ENCODE measurements at places on chromosomes 4 and X. TPM values are rescaled to one million over a fixed set of nuclear protein-coding genes. Genes with fewer than 3 reads are reported as not detected.

DNA sequence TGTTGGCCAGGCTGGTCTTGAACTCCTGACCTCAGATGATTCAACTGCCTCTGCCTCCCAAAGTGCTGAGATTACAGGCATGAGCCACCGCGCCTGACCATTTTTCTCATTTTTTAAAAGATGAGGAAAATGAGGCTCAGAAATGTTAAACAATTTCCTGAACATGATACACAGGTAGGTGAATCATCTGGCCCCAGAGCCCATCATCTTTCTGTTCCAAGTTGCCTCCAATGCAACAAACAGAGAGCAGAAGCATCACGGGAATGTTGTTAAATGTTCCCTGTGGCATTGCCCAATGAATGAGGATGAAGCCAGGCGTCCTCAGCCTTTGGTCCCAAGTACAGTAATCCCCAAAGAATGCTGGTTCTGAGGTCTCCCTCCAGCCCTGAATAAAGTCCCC lies 31.3 kb upstream of the ANXA5 start:
- H3K4me3 ChIP-seq = no peak overlapping the region
- H3K27ac ChIP-seq = no peak overlapping the region
- no peaks in the 10 kb centered on the region for H3K4me1 ChIP-seq
- no peaks in the 10 kb centered on the region for H3K36me3 ChIP-seq

GRCh38 chrX:31658360-31658759 lies 586.5 kb upstream of the FTHL17 start:
- DNase-seq = no peak
- no peaks in the 10 kb centered on the region for H3K27me3 ChIP-seq
- H3K4me3 ChIP-seq = no peak overlapping the region
- H3K27ac ChIP-seq = no peak overlapping the region
- H3K4me1 ChIP-seq = no peaks in the 10 kb centered on the region

- H3K4me1 ChIP-seq = no peaks in the 10 kb centered on the region
- no peak overlapping the region for H3K4me3 ChIP-seq
- H3K27me3 ChIP-seq = no peaks in the 10 kb centered on the region
- no peak for DNase-seq
- no peaks in the 10 kb centered on the region for H3K36me3 ChIP-seq
Measured at GRCh38 chrX:42123369-42123768, 200.0 kb upstream of the CASK start.

GRCh38 chrX:136065044-136065671 lies 79.9 kb downstream of the SLC9A6 start:
- no peaks in the 10 kb centered on the region for H3K4me1 ChIP-seq
- no peak for DNase-seq
- H3K27me3 ChIP-seq = no peaks in the 10 kb centered on the region
- H3K36me3 ChIP-seq = no peaks in the 10 kb centered on the region
- H3K4me3 ChIP-seq = no peak overlapping the region
- no peak overlapping the region for H3K27ac ChIP-seq

DNA sequence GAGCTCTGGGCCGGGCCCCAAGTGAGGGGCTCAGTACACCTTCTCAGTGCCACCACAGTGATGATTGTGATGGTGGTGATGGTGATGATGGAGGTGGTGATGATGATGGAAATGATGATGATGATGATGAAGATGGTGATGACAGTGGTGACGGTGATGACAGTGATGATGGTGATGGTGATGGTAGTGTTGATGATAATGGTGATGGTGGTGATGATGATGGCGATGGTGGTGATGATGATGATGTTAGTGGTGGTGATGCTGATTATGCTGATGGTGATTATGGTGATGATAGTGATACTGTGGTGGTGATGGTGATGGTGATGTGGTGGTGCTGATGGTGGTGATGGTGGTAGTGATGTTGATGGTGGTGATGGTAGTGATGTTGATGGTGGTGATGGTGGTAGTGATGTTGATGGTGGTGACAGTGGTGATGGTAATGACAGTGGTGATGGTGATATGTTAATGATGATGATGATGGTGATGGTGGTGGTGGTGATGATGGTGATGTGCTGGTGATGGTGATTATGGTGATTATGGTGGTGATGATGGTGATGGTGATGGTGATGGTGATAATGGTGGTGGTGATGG lies 29.9 kb downstream of the HMX1 start:
- H3K4me1 ChIP-seq = no peaks in the 10 kb centered on the region
- DNase-seq = no peak
- H3K27me3 ChIP-seq = no peaks in the 10 kb centered on the region
- H3K27ac ChIP-seq = no peak overlapping the region
- H3K4me3 ChIP-seq = no peak overlapping the region

CXCL9 gene
- total RNA-seq = 0.20 TPM

ABLIM2 gene
- 3.0 TPM for total RNA-seq

- no peaks in the 10 kb centered on the region for H3K4me1 ChIP-seq
- no peaks in the 10 kb centered on the region for H3K27me3 ChIP-seq
- H3K4me3 ChIP-seq = no peak overlapping the region
- no peaks in the 10 kb centered on the region for H3K36me3 ChIP-seq
- no peak for DNase-seq
Measured at GRCh38 chr4:66681962-66682361, 863.3 kb downstream of the CENPC start.
